ENCODE measurements at places on chromosomes 1 and 21. TPM values are rescaled to one million over a fixed set of nuclear protein-coding genes. Genes with fewer than 3 reads are reported as not detected.

Gene IQGAP3
- total RNA-seq = 12.8 TPM

Gene TNFRSF18
- total RNA-seq = 0.26 TPM

Gene DNASE2B
- not detected for total RNA-seq

Gene SH2D1B
- total RNA-seq = 0.13 TPM

Gene NBPF10
- 0.51 TPM for total RNA-seq

Gene OR14K1
- not detected for total RNA-seq

Gene DNAI4
- 1.9 TPM for total RNA-seq

Gene PGLYRP4
- not detected for total RNA-seq

Gene GJA4
- total RNA-seq = 70.5 TPM

Gene SLC25A34
- total RNA-seq = 0.26 TPM

Gene CYP4Z1
- total RNA-seq = under 0.01 TPM

Gene OLIG2
- not detected for total RNA-seq

Gene ARHGAP29
- total RNA-seq = 171 TPM

Gene MRTO4
- 19.7 TPM for total RNA-seq

Gene SPATA46
- total RNA-seq = not detected

Gene SMCP
- not detected for total RNA-seq

Gene PGBD5
- total RNA-seq = 0.38 TPM

Gene DNALI1
- 0.26 TPM for total RNA-seq

Gene KCNH1
- total RNA-seq = not detected

Gene MPZ
- total RNA-seq = 1.5 TPM

Gene VHLL
- total RNA-seq = 0.13 TPM

Gene LRIG2
- 10.5 TPM for total RNA-seq

Gene TMPRSS2
- total RNA-seq = not detected

Gene C1orf141
- total RNA-seq = not detected

Gene CHI3L2
- total RNA-seq = not detected

Gene VASH2
- 0.13 TPM for total RNA-seq

Gene TAL1
- total RNA-seq = 77.9 TPM

Gene CHRM3
- total RNA-seq = 0.26 TPM

Gene ITGB2
- 0.13 TPM for total RNA-seq

Gene CSTB
- 17.6 TPM for total RNA-seq

Gene C1orf210
- total RNA-seq = not detected

All from dermis microvascular lymphatic vessel endothelial cell (primary cell).